ENCODE measurements at places on chromosomes 6 and 20. TPM values are rescaled to one million over a fixed set of nuclear protein-coding genes. Genes with fewer than 3 reads are reported as not detected.

Gene LAMA2
- polyA plus RNA-seq: 23.9 TPM

Gene CAP2
- polyA plus RNA-seq: 21.1 TPM

DNA sequence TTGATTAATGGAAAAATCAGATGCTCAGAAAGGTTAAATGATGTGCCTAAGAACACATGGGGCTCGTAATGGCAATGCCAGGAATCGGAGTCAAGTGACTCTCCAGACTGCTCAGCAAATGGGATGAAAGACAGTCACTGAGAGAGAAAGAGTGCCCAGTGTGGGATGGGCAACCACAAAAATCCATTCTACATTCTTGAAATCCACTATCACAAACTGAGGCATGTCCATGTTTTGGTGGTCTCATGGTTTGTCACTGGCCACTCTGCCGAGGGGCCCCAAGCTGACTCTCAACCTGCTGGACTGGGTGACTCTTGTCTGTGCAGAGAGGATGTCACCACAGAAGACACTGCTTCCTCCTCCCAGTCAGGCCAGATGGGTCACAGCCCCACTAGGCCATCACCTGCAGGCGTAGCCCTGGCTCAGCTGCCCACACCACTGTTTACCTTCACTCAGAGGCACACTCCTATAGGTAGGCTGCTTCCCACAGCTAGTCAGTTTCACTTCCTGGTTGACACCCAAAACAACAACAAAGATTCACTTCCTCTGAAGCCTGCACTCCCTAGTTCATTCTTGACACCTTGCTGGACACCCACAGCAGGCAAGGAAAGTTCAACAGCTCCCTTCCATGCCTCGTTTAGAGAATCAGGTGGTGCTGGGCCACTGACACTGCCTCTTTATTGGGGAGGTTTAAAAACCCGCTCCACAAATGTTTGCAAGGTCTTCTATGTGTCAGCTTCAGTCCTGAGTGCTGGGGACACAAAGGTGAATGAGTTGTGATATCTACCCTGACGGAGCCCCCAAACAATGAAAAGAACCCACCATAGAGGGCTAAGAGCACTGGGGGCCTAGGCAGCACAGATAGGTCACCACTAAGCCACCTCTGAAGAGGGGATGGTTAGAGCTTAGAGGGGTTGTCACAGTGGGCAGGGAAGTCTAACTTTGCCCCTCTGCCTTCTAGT lies 21.7 kb downstream of the MAP1LC3A start:
- DNase-seq: no peak

DNA sequence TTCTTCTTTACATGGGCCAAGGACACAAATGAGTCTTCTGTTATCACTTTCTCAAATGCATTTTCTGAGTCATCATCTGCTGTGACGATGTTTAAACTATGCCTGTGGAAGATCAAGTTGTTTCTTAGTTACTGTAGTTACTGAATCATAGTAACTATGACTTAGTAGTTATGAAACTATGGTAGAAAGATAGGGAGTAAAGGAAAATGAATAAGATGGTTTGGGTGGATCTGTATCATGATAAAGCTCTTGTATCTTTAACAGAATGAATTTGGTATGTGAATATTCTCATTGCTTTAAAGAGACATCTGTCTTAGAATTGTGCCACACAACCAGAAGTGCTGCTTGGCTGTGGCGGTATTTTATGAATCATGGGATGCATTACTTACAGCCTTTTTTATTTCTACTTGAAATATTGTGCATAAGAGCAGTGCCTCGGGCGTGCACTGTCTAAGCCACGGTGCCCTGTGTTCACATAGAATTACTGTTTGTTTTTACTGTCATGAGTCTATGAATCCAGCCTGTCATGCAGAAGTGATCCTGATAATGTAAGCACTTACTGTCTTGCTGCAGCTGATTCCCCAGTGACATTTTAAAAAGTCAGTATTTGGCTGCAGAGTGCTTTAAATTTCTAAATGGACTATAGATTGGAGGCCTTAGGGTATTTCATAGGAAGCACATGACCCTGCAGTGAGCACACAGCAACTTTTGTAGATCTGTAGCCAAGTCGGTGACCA lies 215.2 kb downstream of the TMEM242 start:
- DNase-seq: no peak

Gene ELOVL2
- polyA plus RNA-seq: 56.7 TPM

Gene SYTL3
- 2.2 TPM for polyA plus RNA-seq

GRCh38 chr6:149012040-149012545 lies 265.3 kb downstream of the UST start:
- DNase-seq: peak; percentile 65

- DNase-seq: no peak
These were observed 35.7 kb downstream of the CSNK2A1 start for GRCh38 chr20:507761-508332.

Gene ENPP4
- polyA plus RNA-seq: 9.4 TPM

Gene DIDO1
- polyA plus RNA-seq: 46.3 TPM

Gene HMGCLL1
- 24.0 TPM for polyA plus RNA-seq

Gene OR2B3
- polyA plus RNA-seq: not detected

DNA sequence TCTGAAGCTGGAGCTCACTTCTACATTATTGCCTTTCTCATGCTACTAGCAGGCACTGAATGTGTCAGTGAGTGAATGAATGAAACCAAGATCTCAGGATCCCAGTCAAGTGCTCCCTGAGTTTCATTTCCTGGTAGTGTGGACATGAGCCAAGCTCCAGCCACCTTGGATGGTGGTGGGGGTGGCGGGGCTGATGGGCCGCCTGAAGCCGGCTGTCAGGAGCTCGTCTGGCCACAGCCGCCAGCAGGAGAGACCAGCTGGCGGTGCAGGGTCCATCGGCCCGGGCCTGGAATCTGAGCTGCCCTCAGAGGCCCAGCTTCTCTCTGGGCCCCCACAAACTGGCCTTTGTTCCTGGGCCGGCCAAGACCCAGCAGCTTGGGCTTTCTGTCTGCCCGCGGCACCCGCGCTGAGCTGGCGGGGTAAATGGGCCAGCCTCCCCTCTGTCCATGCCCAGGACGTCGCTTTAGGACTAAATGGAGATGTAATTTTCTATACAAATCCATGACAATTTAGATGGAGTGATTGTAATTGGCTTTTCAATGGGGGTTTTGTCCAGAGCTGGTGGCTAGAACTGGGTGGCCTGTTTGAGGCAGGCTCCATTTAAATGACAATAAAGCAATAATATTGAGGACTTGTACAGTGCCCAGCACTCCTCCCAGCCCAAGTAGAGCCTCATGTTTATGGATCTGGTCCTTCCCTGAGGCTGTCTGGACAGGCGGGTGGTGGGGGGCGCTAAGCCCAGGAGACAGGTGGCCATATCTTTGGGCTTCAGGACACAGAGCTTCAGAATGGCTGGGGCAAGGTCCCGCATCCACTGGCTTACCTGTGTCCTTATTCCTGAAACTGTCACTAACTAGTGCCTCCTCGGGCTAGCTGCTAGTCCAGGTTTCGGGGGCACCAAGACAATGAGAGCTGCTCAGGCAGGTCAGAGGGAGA lies 43.5 kb downstream of the NOL4L start:
- DNase-seq: no peak

Data from spinal cord (tissue), 10 donors.